Large intestine (tissue), 12 donors: ENCODE measurements at places on chromosomes 13 and 19. TPM values are rescaled to one million over a fixed set of nuclear protein-coding genes. Genes with fewer than 3 reads are reported as not detected.

The ZNF610 gene
- 6.4 TPM for polyA plus RNA-seq

The ZNF546 gene
- polyA plus RNA-seq, result 3.9 TPM

The TNNT1 gene
- 10.2 TPM for polyA plus RNA-seq

The OLFM4 gene
- 80.0 TPM for polyA plus RNA-seq

The LMTK3 gene
- 7.2 TPM for polyA plus RNA-seq

The S1PR5 gene
- 0.96 TPM for polyA plus RNA-seq

The EFNB2 gene
- 28.8 TPM for polyA plus RNA-seq

The GTF3A gene
- polyA plus RNA-seq, result 68.4 TPM

The MOB3A gene
- 20.8 TPM for polyA plus RNA-seq

The PGLYRP1 gene
- 0.07 TPM for polyA plus RNA-seq

The CEACAM5 gene
- 18.8 TPM for polyA plus RNA-seq

The DMKN gene
- polyA plus RNA-seq, result 36.0 TPM

The PCDH17 gene
- polyA plus RNA-seq, result 8.4 TPM

The CEACAM4 gene
- polyA plus RNA-seq, result 0.16 TPM

The SPPL2B gene
- 112 TPM for polyA plus RNA-seq

The ARID3A gene
- 187 TPM for polyA plus RNA-seq

The SYT3 gene
- polyA plus RNA-seq, result 0.93 TPM

The TCF3 gene
- polyA plus RNA-seq, result 74.3 TPM

The LYPD3 gene
- polyA plus RNA-seq, result 1.0 TPM

The TMEM259 gene
- polyA plus RNA-seq, result 144 TPM

The MYBPC2 gene
- polyA plus RNA-seq, result 0.37 TPM

The ETV2 gene
- polyA plus RNA-seq, result 1.5 TPM

The MEIOSIN gene
- polyA plus RNA-seq, result not detected

The C19orf67 gene
- polyA plus RNA-seq, result 0.10 TPM

The SMAD9 gene
- 13.9 TPM for polyA plus RNA-seq

The KLHL26 gene
- polyA plus RNA-seq, result 4.6 TPM

The GNA15 gene
- 2.1 TPM for polyA plus RNA-seq

The TMEM255B gene
- 5.1 TPM for polyA plus RNA-seq

The ZNF730 gene
- 1.8 TPM for polyA plus RNA-seq

The PEAK3 gene
- polyA plus RNA-seq, result 0.15 TPM

The ZNF570 gene
- polyA plus RNA-seq, result 5.6 TPM

The FGF22 gene
- 0.24 TPM for polyA plus RNA-seq
